ENCODE measurements at places on chromosomes 3 and 15.

GRCh38 chr3:105448338-105448982 is 81.8 kb downstream of the ALCAM start:
- DNase-seq = no peak

GRCh38 chr3:188884299-188885043 is 287.3 kb upstream of the TPRG1 start:
- no peak for DNase-seq

DNA sequence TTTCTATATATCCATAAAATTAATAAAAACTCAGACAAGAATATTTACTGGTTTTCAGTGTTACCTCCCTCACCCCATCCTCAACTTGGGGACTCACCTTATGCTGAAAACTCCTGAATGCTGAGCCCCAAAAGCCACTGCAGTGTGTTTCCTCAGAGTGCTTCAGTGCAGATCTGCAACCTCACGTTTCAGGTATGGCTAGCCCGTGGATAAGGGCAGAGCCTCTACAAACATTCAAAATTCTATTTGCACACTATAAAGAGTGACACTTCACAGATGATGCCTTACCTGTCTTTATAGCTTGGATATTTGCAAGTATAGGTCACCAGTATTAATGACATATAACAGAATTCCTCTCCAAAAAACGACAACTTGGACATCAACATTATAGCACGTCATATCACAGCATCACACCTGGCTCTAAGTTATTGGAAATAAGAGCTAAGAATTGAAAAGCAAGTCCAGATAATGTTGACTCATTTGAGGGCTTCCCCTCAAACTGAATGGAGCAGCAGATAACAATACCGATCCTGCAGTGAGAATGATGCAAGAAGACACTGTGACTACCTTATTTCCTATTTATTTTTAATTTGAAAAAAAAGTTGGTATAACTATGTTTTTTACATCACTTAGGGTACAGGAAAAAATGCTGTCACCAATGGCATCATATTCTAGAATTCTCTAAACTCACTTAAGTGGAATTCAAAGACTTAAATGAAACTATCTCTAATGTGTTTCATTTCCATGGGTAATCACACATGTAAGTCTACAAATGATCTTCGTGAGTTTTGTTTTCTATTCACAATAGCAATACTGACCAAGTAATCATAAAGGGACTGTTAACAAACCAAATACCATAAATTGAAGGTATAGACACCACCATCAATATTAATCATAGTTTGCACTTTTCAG is 40.7 kb upstream of the RSL24D1 start:
- no peak for DNase-seq

DNA sequence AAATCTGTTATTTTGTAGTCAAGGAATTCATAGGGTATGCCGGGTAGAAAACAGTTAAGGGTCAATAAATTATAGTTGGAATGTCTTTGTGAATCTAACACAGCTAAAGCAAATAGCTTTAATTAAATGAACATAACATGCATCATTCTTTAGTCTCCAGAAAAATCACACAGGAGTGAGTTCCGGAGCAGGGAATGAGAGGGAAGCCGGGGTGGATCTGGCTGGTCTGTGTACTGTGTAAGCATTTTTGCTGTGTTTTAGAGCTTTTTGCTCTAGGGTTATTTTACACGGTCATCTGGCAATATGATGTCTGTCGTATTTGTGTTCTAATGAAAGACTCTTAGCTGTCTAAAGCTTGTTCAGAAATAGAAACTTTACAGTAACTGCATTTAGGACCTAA is 57.5 kb downstream of the MED12L start:
- DNase-seq = no peak

GRCh38 chr3:128736601-128737000 is 10.6 kb downstream of the RAB7A start:
- DNase-seq = no peak

- no peak for DNase-seq
Observed at GRCh38 chr3:117510396-117510795, 800.8 kb downstream of the TUSC7 start.

- peak; percentile 19 for DNase-seq
Observed at GRCh38 chr15:50390554-50391264, 33.5 kb upstream of the USP8 start.

- DNase-seq = no peak
Observed at GRCh38 chr3:178059119-178059518, 477.1 kb upstream of the KCNMB2 start.
